ENCODE measurements at places on chromosomes 2 and 18.
A peak's percentile ranks its signal among the peaks of the same experiment; 100 is the strongest.

DNA sequence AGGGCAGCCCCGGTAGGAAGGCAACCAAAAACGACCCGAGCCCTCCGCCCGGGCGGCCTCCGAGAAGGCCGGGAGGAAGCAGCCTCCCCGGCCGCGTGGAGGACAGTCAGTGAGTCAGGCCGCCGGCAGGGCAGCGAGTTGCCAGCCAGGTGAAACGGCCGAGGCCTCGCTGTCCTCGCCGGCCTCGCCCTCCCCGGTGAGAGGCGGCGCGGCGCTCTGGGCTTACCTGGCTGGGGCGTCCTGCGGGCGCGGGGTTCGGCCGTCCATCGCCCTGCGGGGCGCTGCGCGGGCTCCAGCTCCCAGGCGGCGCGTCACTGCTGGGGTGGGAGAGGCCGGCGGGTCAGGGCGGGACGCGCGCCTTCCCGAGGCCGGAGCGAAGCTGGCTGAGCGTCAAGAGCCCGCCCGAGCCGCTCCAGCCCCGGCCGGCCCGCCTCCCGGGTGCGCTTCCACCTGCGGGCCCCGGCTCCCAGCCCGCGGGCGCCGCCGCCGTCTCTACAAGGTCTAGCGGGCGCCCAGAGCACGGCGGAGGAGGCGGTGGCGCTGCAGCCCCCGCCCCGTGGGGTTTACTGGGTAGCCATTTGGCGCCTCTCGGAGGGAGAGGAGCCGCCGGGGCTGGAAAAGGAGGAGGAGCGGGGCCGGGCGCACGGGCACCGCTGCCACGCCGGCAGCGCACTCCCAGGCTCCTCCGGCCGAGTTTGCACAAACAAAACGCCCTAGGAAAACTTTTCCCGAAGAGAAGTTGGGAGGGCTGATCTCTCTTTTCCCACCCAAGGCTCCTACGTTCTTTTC is 499 bp downstream of the COBLL1 start:
- no peak for DNase-seq

DNA sequence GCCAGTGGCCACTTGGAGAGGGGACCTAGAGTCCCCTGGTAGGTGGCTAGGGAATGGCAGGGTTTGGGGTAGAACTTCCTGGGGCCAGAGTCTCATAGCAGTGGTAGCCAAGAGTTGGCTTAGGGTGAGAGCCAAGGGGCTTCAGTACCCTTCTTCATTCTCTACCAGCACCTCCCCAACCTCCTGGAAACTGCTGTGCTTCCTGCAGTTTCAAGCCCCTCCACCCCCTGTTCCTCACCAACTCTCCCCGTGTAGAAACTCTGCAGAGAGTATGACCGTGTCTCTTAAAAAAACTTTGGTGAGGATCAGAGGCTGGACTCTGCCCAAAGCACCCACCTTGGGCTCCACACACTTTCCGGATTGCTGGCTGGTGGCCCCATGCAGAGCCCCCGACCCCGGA is 159.6 kb downstream of the MSH2 start:
- DNase-seq = no peak

DNA sequence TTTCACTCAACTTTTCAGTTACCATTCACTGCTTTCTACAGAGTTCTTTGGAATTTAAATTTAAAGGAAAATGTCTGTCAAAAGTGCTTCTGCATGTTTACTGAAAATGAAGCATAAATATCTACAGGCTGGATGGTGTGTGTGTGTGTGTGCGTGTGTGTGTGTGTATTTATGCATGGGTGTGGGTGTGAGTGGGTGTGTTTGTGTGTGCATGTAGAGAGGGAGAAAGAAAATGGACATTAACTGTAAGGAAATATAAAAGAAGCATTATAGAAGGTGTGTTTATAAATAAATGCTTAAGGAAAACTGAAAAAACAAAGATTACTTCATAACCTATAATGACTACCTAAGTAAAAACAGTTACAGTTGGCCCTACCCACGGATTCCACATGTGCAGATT is 43.2 kb downstream of the FANCL start:
- no peak for DNase-seq

DNA sequence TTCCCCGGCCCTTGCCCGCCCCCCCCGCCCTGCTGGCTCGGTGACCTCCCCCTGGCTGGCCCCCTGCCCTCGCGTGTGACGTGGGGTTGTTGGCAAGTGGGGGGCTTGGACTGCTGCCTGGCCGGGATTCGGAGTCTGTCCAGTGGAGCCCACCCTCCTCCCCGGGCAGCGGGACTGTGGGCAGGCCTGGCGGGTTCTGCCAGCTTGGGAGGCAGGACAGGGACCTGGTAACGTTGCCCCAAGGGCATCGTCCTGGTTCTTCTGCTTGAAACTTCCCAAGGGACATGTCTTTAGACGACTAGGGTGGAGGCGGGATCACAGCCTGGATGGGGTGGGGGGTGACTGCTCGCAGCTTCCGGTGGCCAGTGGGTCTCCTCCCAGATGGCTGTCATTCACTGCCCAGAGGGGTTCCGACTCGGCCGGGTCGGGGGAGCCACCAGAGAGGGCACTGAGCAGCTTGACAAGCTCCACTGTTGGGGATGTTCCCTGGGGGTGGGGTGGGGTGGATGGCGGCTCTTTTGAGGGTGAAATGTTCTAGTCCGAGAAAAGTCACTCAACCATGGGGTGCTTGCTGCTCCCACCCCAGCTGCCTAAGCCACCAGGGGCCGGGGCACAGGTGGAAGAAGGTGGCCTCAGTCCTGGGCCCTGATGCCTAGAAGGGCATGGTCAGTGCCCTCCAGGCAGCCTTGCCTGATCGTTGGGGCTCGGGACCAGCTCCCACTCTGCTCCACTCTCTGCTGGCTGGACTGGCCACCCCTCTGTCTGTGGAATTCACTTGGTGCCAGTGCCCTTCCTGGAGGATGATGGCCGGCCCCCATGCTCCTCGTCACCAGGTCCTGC is 4.3 kb upstream of the HS6ST1 start:
- DNase-seq = no peak

DNA sequence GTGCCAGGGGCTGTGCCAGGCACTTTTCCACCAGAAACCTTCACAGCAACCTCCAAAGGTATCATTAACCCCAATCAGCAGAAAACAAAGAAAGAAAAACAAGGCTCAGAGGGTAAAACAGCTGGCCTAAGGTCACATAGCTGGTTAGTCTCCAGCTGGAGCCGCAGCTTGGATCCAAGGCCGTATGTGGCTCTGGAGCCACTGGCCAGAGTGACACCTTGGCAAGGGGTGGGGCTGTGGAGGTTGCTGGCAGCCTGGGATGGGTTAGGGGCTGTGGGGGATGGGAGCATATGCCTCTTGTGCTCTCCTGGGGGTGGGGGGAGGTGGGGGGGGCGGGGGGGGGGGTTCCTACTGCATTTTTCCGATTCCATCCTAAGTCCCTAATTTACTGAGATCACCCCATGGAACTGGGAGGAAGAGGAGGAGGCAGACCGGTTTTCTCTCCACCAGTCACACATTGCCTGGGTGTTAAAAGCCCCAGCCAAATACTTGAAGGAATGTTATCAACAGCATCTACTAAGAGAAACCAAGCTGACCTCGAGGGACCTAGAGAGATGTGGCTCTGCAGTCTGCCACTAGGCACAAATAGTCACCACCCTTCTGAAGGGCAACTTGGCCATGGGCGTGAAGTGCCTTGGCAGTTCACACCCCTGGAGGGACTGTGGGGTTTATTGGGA is 8.0 kb downstream of the HAAO start:
- DNase-seq = no peak

- no peak for DNase-seq
Observed at GRCh38 chr18:27331606-27332005, 146.5 kb upstream of the CHST9 start.

DNA sequence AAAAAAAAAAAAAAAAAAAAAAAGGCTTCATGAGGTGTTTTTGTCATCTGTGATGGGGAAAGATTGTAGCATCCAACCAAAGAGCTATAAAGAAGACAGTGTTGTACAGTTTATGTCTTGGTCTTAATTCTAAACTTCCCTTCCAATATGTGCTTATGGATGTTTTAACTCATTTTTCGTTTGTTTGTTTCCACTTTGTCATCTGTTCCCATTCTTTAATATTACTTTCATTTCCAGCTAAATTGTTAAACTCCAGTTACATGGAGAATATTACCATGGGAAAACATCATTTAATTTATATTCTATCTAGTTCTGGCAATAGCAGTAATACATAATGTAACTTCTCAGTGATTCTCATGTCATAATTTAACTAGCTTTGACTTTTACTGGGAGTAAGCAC is 344.1 kb upstream of the NRP2 start:
- no peak for DNase-seq

- no peak for DNase-seq
Observed at GRCh38 chr2:2502201-2502549, 171.1 kb upstream of the MYT1L start.

GRCh38 chr2:38159191-38159590 is 83.2 kb upstream of the CYP1B1 start:
- no peak for DNase-seq

GRCh38 chr2:238339395-238339780 is 19.1 kb downstream of the TRAF3IP1 start:
- DNase-seq = no peak

DNA sequence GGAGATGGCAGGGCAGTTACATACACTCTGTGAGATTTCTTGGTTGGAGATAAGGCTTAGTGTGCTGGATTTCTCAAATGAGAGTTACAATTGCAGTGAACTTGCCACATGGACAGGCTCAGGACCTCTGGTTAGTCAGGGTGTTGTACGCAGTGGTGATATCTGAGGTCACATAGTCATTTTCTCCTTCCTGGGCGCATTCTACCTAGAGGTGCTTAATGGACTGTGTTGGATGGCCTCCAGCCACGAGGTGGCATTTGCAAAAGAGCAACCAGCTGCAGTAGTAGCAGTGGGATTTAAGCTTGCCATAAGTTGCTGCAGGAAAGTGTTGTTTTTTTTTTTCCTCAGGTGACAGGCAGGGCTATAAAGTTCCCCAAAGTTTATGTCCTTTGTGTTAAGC is 173.8 kb upstream of the TMEM200C start:
- no peak for DNase-seq

DNA sequence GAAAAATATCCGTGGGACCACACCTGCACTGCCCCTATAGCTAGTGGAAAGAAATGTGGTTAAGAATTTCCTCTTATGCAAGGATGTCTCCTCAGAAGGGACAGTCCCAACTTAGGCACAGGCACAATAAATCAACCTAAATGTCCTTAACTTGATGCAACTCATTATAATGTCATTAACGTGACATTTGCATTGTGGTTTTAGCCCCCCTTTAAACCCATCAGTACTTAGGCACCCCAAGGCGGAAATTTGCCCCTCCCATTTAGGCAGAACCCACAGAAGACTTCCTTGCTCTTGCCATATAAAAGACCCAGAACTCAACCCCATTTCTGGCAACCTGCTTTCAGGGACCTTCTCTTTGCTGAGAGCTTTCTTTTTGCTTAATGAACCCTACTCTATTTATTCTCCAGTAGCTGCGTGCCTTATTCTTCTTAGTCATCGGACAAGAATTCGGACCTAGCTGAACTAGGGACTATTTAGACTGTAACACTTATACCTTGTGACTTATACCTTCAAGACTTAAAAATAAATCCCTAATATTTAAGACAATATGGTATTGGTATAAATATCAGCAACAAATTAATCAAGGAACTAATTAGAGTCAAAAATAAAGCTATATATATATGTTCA is 1281.6 kb upstream of the TMEFF2 start:
- DNase-seq = no peak

- DNase-seq = peak; percentile 69
Observed at GRCh38 chr2:233331536-233331935, 22.8 kb upstream of the DGKD start.

DNA sequence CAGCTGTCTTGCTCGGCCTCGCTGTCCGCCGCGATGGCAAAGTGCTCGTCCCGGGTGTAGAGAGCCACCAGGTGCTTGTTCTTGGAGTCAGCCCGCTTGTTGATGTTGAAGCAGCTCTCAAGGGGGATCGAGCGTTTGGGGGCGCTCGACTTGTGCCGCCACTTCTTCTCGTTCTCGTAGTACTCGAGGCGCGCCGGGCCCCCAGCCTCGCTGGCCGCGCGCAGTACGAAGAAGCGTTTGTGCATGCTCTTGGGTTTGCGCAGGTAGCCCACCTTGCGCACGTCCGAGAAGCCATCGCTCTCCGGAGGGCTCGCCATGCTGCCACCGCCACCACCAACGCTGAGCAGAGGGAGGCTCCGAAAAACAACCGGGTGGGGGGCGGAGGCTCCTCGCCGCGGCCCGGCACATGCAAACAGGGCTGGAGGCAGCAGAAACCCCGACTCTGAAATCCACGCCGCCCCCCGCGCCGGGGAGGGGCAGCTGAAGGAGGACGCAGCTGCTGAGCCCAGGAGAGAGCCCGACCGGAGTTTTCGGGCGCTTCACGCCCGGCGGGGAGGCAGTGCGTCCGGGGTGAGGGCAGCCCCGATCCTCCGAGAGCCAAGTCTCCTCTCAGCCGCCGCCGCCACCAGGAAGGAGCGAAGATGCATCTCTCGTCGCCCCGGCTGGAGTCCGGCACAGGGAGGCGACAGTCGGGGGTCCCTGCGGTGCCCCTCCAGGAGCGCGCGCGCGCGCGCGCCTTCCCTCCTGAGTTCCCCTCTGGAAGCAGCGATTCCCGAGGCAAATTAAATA is 1.0 kb downstream of the IRS1 start:
- peak; percentile 39 for DNase-seq

GRCh38 chr2:215521031-215521430 is 85.2 kb upstream of the FN1 start:
- no peak for DNase-seq

DNA sequence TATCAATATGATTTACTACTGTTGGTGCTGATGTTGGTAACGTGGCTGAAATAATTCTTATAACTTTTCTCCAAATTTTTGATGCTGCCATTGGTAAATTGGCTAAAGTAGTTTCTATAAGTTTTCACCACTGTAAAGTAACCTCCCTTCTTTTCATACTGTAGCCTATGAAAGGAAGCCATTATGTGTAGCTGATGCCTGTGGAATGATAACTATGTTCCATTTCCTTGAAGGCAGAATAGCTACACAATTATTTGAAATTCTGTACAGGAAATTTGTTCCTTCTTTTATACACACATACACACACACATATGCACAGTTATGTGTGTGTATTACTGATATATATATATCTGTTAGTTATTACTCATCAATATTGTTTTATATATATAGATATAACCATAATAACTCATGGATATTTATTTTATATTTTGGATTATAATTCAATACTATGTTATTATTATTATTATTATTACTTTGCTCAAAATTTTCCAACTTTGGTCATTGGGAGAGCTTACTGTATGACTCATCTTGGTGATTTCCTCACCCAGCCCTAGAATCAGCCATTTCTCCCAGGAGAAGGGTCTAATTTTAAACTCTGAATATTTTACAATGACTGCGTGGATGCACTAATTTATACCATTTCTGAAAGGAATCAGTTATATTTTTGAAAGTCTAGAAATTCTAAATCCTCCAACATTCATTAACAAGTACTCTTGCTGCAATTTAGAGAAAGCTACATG is 1677.7 kb downstream of the SUCLG1 start:
- DNase-seq = no peak

DNA sequence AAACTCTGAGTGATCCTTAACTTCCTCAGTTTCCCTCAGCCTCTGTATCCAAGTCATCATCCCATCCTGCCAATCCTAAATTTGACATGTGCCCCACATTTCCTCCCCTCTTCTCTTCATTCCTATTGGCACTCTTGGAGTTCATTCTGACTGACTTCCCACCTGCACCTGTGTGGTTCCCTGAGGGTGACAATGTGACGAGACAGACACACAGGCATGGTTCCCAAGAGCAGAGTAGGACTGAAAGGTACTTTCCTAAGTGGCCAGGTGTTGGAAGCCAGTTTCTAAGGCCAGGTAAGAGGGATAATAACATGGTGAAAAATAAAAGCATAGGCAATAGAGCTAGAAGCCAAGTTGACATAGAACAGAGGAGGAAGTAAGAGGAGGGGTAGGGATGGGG is 24.2 kb upstream of the REG3G start:
- no peak for DNase-seq

GRCh38 chr2:67318031-67318430 is 79.1 kb upstream of the ETAA1 start:
- no peak for DNase-seq

- DNase-seq = peak; percentile 60
Observed at GRCh38 chr18:8696749-8697211, 8.6 kb upstream of the MTCL1 start.

Data from activated CD4-positive, alpha-beta T cell treated with anti-CD3 and anti-CD28 coated beads for 4 hours (primary cell).